ENCODE measurements at places on chromosomes 16 and 17. TPM values are rescaled to one million over a fixed set of nuclear protein-coding genes. Genes with fewer than 3 reads are reported as not detected.

DNA sequence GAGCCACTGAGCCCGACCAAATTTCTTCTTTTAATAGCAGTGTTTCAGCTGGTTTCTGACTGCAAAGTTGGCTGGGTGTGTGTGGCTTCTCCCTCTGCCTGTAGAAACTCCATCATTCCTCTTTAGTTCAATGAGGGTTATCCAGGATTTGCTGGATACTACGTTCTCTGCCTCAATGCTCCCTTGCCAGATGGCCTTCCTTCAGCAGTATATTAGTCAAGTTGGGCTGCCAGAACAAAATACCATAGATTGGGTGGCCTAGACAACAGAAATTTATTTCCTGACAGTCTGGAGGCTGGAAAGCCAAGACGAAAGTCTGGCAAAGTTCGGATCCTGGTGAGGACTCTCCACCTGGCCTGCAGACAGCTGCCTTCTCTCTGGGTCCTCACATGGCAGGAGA, 103.7 kb downstream of the NOG start:
- no peak for DNase-seq

GRCh38 chr17:1487939-1488825, 4.3 kb downstream of the MYO1C start:
- no peak for DNase-seq

MLX gene
- total RNA-seq, result 30.3 TPM

CCL8 gene
- total RNA-seq, result not detected

KRT28 gene
- total RNA-seq, result not detected

DNA sequence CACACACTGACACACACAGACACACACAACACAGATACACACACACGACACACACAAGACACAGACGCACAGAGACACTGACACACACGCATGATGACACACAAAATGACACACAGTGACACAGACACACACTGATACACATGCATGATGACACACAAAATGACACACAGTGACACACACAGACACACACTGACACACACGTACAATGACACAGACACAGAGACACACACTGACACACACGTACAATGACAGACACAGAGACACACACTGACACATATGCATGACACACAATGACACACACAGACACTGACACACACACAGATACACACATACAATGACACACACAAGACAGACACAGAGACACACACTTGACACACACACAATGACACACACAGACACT, 10.3 kb downstream of the CACNG1 start:
- DNase-seq, result no peak

- DNase-seq, result no peak
These were observed 58.8 kb downstream of the GAS7 start for GRCh38 chr17:10139577-10139976.

SARM1 gene
- 23.0 TPM for total RNA-seq

DNA sequence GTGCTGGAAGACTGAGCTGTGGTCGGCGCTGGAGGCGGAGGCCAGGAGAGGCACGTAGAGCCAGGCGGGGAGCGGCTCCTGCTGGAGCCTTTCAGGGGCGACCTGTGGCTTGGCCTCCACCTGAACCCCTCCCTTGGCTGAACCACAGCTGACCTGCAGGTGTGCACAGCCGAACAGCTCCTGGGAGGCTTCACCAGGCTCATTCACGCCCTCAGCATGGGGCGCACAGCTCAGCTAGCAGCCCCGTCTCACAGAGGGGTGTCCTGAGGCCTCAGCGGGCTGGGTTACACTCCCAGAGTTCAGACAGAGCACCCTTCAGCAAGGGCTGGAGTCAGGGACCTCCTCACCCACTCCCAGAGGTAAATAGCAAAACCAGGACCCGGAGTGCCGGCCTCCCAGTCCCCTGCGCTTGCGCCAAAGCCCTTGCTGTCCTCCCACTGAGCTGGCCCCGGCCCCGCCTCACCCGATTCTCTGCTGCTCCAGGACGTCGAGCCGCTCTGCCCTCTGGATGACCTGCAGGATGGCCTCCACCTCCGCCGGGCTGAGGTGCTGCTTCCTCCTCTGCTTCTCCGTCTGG, 31.7 kb downstream of the RPH3AL start:
- DNase-seq, result peak; percentile 94

GRCh38 chr17:70956726-70957125, 787.4 kb downstream of the KCNJ2 start:
- DNase-seq, result no peak

GRCh38 chr17:6994666-6995256, 1.1 kb upstream of the ALOX12 start:
- DNase-seq, result no peak

DNA sequence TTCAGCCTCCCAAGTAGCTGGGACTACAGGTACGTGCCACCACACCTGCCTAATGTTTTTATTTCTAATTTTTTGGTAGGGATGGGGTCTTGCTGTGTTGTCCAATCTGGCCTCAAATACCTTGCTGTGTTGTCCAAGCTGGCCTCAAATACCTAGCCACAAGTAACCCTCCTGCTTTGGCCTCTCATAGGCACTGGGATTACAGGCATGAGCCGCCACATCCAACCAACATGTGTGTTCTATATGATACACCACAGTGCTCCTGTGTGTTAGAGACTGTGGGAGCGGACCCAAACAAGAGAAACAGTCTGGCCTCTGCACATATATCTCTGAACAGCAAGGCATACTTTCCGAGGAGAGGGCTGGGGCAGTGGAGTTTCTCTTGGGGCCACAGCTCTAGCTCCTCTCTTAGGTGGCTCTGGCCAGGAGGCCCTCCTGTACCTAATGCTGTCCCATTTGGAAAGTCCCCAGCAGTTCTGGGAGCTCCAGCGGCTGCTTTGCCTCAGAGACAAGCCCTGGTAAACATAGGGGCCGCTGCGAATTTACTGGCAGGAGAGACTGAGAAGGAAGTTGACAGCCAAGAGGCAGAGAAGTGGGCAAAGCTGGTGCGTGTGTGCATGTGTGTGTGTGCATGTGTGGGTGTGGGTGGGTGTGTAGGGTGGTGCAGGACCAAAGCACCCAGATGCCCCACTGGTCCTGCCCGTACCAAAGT, 95.0 kb downstream of the RAB11FIP4 start:
- DNase-seq, result no peak

SPATA22 gene
- not detected for total RNA-seq

DNA sequence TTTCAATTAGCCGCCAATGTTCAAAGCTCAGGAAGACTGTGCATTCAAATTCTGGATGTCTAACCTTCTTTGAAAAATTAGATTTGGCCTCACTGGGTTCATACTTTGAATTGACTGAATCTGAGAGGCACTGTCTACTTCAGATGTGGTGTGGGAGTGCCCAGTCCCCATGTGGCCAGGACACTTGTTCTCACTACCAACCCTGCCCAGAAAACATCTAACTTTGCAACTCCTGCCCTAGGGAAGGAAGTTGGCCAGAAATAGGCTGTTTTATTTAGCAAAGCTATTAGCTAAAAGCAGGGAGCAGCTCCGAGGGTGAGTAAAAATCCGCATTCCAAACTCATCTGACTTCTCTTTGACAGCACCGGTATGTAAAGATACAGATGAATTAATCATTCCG, 86.3 kb downstream of the XYLT1 start:
- DNase-seq, result no peak

NAA38 gene
- 94.6 TPM for total RNA-seq

DNA sequence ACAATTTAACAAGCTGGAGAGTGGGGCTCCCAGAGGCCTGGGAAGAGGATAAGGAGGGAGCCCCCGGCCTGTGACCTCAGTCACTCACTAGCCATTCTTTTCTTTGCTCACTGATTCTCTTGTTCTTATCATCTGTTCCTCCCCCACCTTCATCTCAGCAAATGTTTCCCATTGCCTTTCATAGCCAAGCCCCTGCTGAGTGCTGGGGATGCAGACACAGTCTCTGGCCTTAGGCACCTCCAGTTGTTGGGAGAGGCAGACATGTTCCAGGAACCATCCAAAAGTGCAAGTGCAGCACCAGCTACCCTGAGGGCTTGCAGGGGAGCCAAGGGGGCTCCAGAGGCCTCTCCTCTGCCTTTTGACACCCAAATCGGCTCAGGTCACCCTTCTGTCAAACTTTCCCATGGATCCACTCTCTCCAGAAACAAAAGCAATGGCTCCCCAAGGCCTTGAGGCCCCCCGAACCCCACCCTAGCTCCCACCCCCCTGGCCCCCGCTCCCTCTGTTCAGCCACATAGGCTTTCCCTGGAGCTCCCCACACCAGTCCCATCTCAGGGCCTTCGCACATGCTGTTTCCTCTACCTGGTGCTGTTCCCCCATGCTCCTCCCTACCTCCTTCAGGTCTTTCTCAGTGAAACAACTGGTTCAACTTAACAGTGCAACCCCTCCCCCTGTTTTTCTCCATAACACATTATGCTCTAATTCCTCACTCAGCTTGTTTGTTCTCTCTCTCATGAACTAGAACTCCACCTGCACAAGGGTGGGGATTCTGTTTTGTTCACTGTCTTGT, 14.9 kb upstream of the KCNJ12 start:
- DNase-seq, result no peak

DNA sequence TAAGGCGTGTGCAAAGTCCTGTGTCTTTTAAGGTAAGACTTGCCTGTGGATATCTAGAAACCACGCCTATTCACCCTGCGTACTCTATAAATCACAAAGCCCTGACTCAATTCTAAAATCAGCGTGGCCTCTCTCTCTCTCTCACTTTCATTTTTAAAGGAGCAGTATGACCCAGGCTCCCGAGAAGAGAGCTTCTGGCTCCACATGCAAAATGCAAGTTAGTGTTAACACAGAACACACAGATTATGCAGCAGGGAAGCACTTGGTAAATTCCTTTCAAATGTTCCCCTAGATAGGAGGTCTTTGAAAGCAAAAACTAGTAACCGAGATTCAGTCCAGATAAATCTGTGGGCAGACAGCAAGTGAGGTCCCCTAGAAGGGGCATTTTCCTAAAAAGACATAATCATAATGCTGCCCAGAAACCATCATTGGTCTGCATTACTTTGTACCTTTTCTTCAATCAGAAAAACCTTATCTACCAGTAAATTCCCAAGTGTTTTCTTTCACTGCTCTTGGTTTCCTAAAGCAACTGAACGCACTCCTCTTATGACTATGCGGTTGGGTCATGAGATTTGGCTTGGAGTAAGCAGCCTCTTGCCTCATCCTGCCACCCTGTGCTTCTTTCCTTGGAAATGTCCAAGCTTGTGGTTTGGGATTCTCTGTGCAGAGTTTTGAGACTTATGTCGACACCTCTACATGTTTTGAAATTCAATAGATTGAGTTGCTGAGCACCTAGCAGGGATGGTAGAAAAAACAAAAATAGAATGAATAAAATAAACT, 31.7 kb upstream of the KCNJ2 start:
- DNase-seq, result no peak

TTYH2 gene
- total RNA-seq, result 1.6 TPM

DNA sequence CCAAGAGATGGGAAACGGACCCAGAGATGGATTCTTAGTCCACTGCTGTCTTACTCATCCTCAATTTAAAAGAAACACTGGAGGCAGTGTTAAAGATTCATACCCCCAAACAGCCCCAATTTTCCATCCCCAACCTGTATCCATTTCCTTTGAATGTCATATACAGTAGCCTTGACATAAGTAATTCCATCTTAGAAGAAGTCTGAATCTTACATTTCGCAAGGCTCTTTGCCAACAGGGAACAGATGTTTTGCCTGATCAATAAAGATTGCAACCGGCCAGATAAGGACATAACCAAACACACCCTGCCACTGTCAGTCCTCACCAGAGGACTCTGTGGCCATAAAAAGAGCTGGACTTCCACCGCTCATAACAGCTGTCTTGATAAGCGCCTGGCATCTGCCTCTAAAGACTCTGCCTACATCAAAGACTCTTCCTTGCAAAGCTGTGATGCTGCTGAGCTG, 59.0 kb upstream of the MED9 start:
- no peak for DNase-seq

DNA sequence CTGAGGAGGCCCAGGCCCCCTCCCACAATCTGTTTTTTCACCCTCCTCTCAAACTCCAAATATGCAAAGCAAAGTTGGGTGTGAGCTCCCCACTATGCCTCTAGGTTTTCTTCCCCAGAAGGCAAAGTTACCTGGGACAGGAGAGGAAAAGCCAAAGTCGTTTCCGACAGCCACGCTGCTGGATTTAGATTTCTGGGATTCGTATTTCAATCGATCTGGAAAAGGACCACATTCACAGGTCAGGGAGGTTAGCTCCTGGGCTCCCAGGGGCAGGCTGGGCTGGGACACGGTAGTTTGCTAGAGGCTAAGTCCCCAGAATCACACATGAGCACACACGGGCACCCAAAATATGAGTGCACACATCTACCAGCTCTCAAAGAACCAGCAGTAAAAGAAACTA, 21.3 kb upstream of the MRPS23 start:
- DNase-seq, result no peak

DNA sequence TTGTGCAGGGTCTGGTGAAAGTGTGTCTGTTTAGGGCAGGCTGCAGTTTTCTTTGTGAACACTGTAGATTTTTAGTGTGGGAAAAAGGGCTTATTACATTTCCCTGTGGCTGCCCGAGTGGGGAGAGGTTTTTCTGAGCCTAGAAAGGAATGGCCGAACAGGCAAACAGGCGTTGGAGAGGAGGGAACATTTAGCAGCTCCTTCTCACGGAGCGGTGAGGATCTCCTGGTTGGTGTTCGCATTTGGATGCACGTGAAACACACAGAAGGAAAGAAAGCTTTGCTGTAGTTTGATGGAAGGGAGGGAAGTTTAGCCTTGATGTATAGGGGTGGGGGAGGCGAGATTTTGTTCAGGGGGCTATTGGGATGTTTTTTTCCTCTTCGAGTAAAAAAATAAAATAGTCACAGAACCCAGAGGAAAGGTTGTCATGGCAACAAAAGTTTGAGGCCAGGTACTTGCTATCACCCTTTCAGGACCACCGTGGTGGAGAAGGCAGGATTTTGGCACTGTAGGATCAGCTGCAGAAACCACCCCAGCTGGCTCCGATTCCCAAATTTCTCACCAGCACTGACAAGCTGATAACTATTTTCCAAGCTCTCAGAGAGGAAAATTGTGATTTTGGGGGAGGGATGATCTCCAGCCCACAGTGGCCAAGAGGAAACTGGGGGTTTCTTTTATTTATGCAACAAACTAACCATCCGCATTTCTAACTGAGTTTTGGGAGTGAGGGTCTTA, 3.5 kb downstream of the GSG1L start:
- DNase-seq, result no peak

MYH1 gene
- not detected for total RNA-seq

DNA sequence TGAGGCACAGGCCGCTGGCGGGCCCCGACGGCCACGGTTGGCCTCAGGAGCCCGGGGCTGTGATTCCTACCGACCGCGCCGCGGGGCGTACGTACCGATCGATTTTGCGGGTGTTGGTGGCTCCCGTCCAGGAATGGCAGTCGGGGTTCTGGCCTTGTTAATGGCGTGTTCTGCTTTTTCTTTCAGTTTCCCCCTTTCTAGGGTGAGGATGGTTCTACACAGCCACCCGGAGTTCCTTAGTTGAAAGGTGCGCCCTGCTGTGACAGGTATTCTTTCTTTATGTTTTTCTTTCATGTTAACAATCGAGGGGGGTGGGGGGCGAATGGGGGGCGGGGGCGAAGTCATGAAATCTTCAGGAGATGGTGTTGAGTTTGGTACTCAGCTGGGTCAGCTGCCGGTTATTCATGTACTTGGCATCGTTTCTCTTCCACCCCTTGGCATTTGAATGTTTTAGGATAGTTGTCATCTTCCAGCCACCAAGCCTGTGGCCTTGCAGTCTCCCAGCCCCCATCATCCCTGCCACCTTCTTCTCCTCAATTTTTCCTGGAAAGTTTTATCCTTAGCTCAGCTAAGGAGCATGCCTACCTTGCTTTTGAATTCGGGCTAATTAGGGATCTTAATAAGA, 802 bp downstream of the CYLD start:
- DNase-seq, result no peak

OR3A3 gene
- total RNA-seq, result not detected

- DNase-seq, result peak; percentile 78
These were observed 60.5 kb downstream of the CMIP start for GRCh38 chr16:81505011-81505661.

All from chondrocyte (in vitro differentiated cells).